Renal cortex interstitium (tissue), 15 donors: ENCODE measurements at places on chromosomes 2 and 18. TPM values are rescaled to one million over a fixed set of nuclear protein-coding genes. Genes with fewer than 3 reads are reported as not detected.

CEP68 gene
- 28.0 TPM for polyA plus RNA-seq

KCNG2 gene
- polyA plus RNA-seq, result not detected

UCN gene
- 0.82 TPM for polyA plus RNA-seq

MOCOS gene
- 0.92 TPM for polyA plus RNA-seq

CYP26B1 gene
- 17.5 TPM for polyA plus RNA-seq

ERBB4 gene
- 56.6 TPM for polyA plus RNA-seq

B4GALT6 gene
- polyA plus RNA-seq, result 16.1 TPM

MCFD2 gene
- 94.0 TPM for polyA plus RNA-seq

MAL gene
- 271 TPM for polyA plus RNA-seq

CDH7 gene
- 18.0 TPM for polyA plus RNA-seq

ICOS gene
- polyA plus RNA-seq, result not detected

ZBTB7C gene
- polyA plus RNA-seq, result 17.0 TPM

CREG2 gene
- 0.46 TPM for polyA plus RNA-seq

SCN7A gene
- polyA plus RNA-seq, result 9.7 TPM

FHL2 gene
- polyA plus RNA-seq, result 34.6 TPM

RUFY4 gene
- polyA plus RNA-seq, result 0.41 TPM

PLGLB1 gene
- 20.2 TPM for polyA plus RNA-seq

CRYGD gene
- polyA plus RNA-seq, result not detected

CXCR1 gene
- polyA plus RNA-seq, result 0.16 TPM

ALK gene
- polyA plus RNA-seq, result 0.17 TPM

GRP gene
- 1.1 TPM for polyA plus RNA-seq

TGIF1 gene
- 107 TPM for polyA plus RNA-seq
